Activated T-cell treated with anti-CD3 and anti-CD28 coated beads, Interleukin-2, amount 50 U/mL, for 1 hour (primary cell): ENCODE measurements at places on chromosomes 7 and 10.

- DNase-seq: no peak
Observed at GRCh38 chr7:156617215-156617614, 23.4 kb upstream of the RNF32 start.

GRCh38 chr7:51154201-51154600, 162.4 kb downstream of the COBL start:
- DNase-seq: no peak

- peak; percentile 98 for DNase-seq
Observed at GRCh38 chr7:138459413-138460175, 465 bp upstream of the TRIM24 start.

GRCh38 chr10:47340608-47341170, 7.5 kb upstream of the RBP3 start:
- peak; percentile 79 for DNase-seq

GRCh38 chr10:113354711-113355110, 198.1 kb upstream of the HABP2 start:
- no peak for DNase-seq

DNA sequence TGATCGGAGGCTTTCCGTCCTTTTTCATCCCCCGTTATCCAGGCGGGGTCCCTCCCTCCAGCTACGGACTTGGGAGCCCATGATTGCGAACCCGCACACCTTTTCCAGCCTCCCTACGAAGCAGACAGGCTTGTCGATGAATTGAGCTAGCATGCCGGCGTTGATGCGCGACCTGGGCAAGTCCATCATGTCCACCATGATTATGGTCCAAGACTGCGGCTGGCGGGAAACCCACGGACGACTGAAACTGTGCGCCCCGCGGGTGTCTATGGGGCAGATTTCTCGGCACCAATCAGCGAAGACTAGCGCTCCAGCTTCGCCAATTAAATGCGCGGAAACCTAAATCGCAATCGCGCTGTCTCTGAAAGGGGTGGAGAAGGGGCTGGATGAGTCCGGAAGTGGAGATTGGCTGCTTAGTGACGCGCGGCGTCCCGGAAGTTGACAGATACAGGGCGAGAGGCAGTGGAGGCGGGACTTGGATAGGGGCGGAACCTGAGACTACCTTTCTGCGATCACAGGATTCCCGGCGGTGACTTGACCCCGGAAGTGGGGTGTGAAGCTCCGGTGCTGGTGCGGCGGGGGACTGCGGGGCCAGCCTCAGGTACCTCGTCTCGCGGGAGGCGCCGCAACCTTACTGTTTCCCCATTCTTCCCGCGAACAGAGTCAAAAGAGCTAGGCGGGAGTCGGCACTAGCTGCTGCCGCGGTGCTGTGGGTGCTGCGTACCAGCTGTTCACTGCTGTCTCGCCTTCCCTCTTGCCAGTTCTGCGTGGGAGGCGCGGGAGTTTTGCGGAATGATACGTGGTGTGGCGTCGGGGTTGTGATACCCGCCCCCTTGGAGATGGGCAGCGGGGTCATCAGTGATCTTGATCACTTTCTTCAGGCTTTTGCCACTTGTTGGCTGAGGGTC, at the start of gene UMAD1:
Gene UMAD1 (plus strand): TSS at position 532 of the 908 bp plus-strand sequence. CDS start 32,620 bp downstream, outside the sequence.
- peak; percentile 95 for DNase-seq

GRCh38 chr7:133011746-133012145, 70.1 kb downstream of the CHCHD3 start:
- DNase-seq: no peak

- DNase-seq: no peak
Observed at GRCh38 chr7:106339513-106340246, 54.9 kb upstream of the NAMPT start.

DNA sequence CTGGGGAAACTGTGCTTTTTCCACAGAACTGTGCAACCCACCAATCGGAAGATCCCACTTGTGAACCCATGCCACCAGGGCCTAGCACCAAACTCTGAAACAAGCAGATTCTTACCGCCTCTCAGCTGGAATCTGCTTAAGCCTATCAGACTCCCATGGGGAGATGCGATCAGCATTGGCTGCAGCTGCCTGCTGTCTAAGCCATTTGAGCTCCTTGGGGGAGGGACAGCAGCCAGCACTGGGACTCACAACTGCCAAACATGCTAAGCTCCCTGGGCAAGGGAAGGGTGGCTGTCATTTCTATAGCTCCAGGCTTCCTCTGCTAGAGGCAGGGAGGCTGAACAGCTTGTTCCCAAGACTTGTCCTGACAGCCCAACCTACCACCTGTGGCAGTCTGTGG, 283.8 kb downstream of the CDK14 start:
- DNase-seq: no peak

GRCh38 chr10:6667679-6668270, 87.7 kb upstream of the PRKCQ start:
- DNase-seq: no peak

DNA sequence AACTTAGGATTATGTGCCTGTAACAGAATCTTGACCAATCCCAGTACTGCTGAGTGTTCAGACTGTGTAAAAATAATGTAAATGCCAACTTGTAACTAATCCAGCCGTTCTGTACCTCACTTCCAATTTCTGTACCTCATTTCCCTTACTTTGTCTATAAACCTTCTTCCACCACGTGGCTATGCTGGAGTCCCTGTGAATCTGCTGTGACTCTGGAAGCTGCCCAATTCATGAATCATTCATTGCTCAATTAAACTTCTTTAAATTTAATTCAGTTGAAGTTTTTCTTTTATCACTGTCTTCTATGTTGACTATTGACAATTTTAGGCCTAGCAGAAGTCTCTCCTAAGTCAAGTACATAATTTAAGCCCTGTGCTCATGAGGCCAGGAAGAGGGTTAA, 215.3 kb upstream of the RHOBTB1 start:
- DNase-seq: no peak

DNA sequence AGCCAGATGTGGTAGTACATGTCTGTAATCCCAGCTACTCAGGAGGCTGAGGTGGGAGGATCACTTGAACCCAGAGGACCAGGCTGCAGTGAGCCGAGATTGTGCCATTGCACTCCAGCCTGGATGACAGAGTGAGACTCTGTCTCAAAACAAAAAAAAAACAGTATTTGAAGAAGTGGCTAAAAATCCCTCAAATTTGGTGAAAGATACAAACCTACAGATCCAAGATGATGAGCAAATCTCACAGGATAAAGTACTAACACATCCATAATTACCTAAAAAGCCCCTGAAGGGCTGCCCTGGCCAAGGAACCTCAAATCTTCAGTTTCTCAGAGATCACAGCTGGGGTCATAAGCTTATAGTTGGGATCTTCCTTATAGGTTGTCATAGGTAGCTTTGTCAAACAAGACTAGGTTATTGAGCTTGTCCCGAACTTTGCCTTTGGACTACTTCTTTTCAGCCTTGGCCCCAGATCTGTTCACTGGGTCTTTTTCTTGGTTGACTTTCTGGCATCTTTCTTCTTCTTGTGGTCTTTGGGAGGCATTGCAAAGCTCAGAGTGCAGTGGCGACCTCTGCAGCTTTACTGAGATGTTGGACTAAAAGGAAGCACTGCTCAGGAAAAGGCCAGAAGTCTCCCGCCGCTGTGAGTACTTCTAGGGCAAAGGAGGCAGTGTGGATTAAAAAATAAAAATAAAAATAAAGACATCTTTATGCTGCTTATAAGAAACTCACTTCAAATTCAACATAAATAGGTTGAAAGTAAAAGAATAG, 28.6 kb upstream of the SAR1A start:
- DNase-seq: no peak

- no peak for DNase-seq
Observed at GRCh38 chr10:106981452-106982075, 182.9 kb downstream of the SORCS1 start.

- no peak for DNase-seq
Observed at GRCh38 chr7:124086843-124087242, 54.0 kb upstream of the TMEM229A start.

DNA sequence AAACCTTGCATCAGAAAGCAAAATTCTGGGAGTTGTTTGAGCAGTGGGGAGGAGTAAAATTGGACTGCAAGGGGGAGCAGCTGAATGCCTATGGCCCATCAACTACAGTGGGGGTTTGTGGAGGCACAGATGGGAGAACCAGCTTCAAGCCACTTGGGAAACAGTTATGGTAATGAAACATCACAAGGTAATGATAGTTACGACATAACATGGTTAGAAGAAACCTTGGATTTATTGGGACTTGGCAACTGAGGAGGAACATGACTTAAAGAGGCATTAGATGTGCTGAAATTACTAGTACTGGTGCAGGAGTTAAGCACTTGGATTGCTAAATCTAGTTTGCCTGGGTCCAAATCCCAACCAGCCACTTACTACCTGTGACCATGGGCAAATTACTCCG, 868.4 kb downstream of the KCNMA1 start:
- no peak for DNase-seq

DNA sequence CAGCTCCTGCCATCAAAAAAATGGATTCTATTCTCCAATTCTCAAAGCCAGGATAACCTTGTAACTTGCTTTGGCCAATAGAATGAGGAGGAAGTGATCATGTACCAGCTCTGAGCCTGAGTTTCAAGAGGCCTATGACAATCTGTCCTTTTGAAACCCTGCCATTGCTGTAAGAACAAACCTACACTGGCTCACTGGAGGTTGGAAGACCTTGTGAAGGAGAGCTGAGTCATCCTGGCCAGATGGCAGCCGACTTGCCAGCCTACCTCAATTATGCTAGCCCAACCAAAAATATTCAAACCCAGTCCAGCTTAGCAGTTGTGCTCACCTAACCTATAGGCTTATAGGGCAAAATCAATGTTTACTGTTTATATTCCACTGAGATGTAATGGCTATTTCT, 93.0 kb downstream of the HGF start:
- DNase-seq: no peak

GRCh38 chr10:7297094-7297493, 113.7 kb downstream of the SFMBT2 start:
- no peak for DNase-seq

DNA sequence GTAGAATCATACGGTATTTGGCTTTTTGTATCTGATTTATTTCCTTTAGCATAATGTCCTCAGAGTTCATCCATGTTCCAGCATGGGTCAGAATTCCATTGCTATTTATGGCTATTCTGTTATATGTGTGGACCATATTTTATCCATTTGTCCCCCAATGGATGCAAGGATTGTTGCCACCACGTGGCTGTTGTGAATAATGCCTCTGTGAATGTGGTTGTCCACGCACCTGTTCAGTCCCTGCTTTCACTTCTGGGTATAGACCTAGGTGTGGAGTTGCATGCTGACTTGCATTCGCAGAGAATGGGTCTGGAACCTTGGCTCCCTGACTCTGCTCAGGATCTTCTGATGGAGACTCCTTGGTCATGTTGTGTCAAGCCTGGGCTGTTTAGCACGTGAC, 199.9 kb downstream of the CAMK1D start:
- no peak for DNase-seq

DNA sequence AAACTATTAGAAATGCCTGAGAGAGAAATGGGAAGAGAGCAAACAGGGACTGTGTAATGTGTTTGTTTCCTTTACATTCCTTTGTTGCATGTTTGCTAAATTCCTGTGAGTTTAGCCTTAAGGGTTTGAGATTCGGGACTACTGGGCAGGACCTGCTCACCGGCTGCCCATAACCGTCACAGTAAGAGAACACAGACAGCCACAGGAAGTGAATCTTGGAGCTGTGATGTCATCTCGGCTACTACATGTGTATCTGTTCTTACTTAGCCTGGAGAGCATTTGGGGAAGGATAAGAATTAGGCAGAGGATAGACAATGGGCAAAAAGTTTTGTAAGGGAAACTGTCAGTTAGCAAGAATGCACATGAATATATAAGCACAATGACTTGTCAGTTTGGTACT, 485.1 kb upstream of the KLF6 start:
- no peak for DNase-seq

- no peak for DNase-seq
Observed at GRCh38 chr10:84848967-84849366, 520.6 kb downstream of the CCSER2 start.

- DNase-seq: no peak
Observed at GRCh38 chr7:140219672-140220524, 43.1 kb upstream of the KDM7A start.

GRCh38 chr7:128833148-128833945, 3.1 kb downstream of the FLNC start:
- DNase-seq: no peak

GRCh38 chr10:101018600-101019439, 12.1 kb downstream of the PDZD7 start:
- DNase-seq: peak; percentile 79

GRCh38 chr7:91436655-91437054, 172.4 kb downstream of the FZD1 start:
- no peak for DNase-seq

DNA sequence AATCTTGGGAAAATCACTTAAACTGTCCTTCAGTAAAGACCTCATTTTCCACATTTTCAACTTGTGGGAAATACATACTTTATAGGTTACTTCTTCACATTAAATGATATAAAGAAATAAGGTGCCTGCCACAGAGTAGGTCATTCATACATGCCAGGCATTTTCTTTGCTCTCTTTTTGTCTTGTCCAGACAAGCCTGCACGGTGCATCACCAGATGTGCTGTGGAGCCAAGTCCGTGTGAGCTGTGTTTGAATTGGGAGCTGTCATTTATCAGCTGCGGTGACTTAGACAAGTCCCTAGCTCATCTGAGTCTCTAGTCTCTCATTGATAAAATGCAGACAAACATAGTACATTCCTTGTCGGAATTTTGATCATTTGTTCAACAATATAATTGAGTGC, 432.9 kb downstream of the SORCS3 start:
- no peak for DNase-seq

DNA sequence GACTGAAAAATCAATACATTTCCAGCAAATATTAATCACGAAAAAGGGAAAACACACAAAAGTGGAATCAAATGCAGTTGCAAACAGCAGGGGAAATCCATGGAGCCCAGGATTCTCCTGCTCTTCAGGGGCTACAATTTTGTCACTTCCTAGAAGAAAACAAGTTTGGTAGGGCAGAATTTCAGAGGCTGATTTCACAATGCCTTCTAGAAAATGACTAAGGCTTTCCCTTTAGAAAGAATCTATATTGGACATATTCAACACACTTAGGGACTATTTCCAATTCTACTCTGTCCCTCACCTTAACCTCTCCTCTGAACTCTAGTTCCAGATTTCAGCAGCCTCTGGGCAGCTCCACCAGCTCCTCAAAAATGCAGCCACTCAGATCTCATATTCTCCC, 111.3 kb downstream of the HECTD2 start:
- DNase-seq: no peak
